Tibial nerve (tissue), 4 donors: ENCODE measurements at places on chromosomes 3 and 15. TPM values are rescaled to one million over a fixed set of nuclear protein-coding genes. Genes with fewer than 3 reads are reported as not detected.

FAM227B gene
- total RNA-seq: 8.6 TPM

CRYGS gene
- total RNA-seq: 3.1 TPM

IGSF11 gene
- 17.7 TPM for total RNA-seq

GRCh38 chr15:65948383-65948782, 79.1 kb downstream of the RAB11A start:
- H3K27me3 ChIP-seq: no peaks in the 10 kb centered on the region
- no peak for DNase-seq
- no peaks in the 10 kb centered on the region for H3K4me1 ChIP-seq
- no peak overlapping the region for H3K4me3 ChIP-seq
- H3K36me3 ChIP-seq: no peaks in the 10 kb centered on the region

- no peaks in the 10 kb centered on the region for H3K27me3 ChIP-seq
- peaks cover 13% of the 10 kb centered on the region for H3K4me1 ChIP-seq
- no peak overlapping the region for H3K4me3 ChIP-seq
These were observed 4.1 kb downstream of the CCNDBP1 start for GRCh38 chr15:43189296-43189695.

DNA sequence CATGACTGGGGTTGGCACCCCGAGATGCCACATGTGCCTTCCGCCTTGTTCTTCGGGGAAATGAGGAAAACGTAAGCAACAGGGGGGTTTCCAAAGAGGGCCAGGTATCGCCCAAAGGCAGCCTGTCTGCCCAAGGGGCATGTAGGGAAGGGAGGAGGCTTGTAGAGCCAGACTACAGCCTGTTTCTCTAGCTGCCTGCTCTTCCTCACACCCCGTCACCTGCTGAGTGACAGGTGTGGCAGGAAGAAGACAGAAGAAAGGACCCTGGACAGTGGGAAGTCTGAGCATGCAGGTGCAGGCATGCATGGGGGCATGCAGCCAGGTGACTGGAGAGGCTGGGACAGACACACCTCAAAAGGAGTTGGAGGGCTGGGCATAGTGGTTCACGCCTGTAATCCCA, 9.8 kb downstream of the PLA2G4E start:
- H3K27me3 ChIP-seq: no peaks in the 10 kb centered on the region
- no peaks in the 10 kb centered on the region for H3K36me3 ChIP-seq
- H3K27ac ChIP-seq: no peak overlapping the region
- no peak for DNase-seq
- no peak overlapping the region for H3K4me3 ChIP-seq

DNA sequence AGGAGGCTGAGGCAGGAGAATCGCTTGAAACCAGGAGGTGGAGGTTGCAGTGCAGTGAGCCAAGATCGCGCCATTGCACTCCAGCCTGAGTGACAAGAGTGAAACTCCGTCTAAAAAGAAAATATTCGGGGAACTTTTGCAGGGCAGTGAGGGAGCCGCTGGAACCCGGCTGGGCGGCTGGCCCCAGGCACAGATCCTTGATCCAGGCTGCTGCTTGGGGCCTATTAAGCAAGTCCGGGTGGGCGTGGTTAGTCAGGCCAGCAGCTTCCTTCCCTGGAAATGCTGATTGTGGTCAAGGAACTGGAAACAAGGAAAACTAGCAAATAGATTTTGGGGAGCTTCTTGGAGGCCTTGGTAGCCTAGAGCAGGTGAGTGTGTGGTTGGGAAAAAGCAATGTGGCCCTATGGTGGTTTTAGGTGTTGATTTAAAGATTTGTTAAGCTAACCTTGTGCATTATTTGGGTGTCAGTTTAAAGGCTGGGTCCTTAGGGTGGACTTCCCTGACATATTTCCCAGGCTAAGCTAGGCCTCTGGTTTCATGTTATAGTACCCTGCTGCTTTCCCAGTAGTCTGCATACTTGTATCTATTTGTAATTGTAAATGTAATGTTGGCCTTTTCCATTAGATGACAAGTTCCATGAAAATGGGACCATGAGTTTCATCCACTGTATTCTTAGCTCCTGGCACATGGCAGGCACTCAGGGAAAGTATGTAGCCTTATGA, 17.7 kb upstream of the SNX22 start:
- H3K27ac ChIP-seq: no peak overlapping the region
- H3K27me3 ChIP-seq: no peaks in the 10 kb centered on the region
- H3K36me3 ChIP-seq: peaks cover 55% of the 10 kb centered on the region
- H3K4me1 ChIP-seq: no peaks in the 10 kb centered on the region
- no peak overlapping the region for H3K4me3 ChIP-seq

GRCh38 chr3:157045238-157045850, 114.6 kb downstream of the CCNL1 start:
- no peak for DNase-seq
- no peak overlapping the region for H3K4me3 ChIP-seq
- no peaks in the 10 kb centered on the region for H3K27me3 ChIP-seq
- no peaks in the 10 kb centered on the region for H3K4me1 ChIP-seq
- no peak overlapping the region for H3K27ac ChIP-seq
- H3K36me3 ChIP-seq: no peaks in the 10 kb centered on the region

DNA sequence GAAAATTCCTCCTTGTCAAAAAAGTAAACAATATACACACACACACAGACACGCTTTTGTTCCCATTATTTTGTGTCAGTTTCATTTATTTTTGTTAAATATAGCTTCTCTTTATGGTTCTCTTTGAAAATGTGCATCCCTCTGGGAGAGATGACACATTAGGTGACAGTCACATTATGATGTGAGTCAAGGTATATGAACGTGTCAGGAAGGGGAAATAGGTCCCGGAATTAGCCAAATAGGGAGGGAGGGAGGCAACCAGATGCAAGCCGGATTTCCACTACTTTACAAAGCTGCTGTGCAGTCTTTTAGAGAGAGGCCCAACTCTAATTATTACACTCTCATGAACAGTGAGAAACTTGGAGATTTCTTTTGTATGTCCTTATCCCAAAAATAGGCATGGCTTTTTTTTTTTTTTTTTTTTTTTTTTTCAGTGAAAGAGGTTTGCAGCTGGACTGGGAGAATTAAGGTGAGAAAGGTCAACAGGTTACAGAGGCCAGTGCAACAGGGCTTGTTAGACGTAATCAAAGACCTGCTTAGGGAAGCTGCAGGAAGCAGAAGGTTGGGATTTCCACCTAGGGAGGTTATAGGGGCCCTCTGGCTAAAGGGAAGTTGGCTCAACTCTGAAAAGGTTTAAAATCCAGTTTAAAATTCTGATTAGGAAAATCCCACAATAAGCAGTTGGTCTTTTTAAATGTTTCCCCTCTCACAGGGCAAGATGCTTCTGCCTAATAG, 240.5 kb upstream of the UBE2E1 start:
- no peaks in the 10 kb centered on the region for H3K27me3 ChIP-seq
- no peaks in the 10 kb centered on the region for H3K36me3 ChIP-seq
- no peak overlapping the region for H3K27ac ChIP-seq
- DNase-seq: no peak
- peaks cover 24% of the 10 kb centered on the region for H3K4me1 ChIP-seq

GRCh38 chr3:196927571-196928453, 14.5 kb downstream of the NCBP2 start:
- no peak for DNase-seq
- no peak overlapping the region for H3K4me3 ChIP-seq
- H3K27me3 ChIP-seq: no peaks in the 10 kb centered on the region
- H3K4me1 ChIP-seq: no peaks in the 10 kb centered on the region
- H3K27ac ChIP-seq: no peak overlapping the region

GRCh38 chr3:159766563-159767185, 222.0 kb upstream of the IL12A start:
- no peaks in the 10 kb centered on the region for H3K36me3 ChIP-seq
- H3K4me1 ChIP-seq: peaks cover 10% of the 10 kb centered on the region
- H3K4me3 ChIP-seq: no peak overlapping the region
- no peak for DNase-seq

GRCh38 chr15:55907797-55908196, 85.6 kb downstream of the NEDD4 start:
- H3K36me3 ChIP-seq: no peaks in the 10 kb centered on the region
- no peak overlapping the region for H3K27ac ChIP-seq
- no peaks in the 10 kb centered on the region for H3K27me3 ChIP-seq
- no peaks in the 10 kb centered on the region for H3K4me1 ChIP-seq

DNA sequence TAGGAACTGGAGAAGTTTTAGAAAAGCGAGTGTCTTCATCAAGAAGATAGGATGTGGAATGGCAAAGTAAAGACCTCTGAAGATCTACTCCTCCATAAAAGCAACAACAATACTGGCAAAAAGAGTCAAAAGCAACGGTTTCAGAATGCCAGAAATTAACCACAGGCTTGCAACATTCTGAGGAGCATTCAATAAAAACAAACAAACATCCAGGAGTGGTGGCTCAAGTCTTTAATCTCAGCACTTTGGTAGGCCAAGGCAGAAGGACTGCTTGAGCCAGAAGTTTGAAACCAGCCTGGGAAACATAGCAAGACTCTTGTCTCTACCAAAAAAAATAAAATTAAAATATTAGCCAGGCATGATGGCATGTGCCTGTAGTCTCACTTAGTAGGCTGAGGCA, 143.2 kb upstream of the HACD2 start:
- H3K36me3 ChIP-seq: no peaks in the 10 kb centered on the region
- H3K27me3 ChIP-seq: no peaks in the 10 kb centered on the region
- no peaks in the 10 kb centered on the region for H3K4me1 ChIP-seq
- H3K4me3 ChIP-seq: no peak overlapping the region
- no peak overlapping the region for H3K27ac ChIP-seq

DNA sequence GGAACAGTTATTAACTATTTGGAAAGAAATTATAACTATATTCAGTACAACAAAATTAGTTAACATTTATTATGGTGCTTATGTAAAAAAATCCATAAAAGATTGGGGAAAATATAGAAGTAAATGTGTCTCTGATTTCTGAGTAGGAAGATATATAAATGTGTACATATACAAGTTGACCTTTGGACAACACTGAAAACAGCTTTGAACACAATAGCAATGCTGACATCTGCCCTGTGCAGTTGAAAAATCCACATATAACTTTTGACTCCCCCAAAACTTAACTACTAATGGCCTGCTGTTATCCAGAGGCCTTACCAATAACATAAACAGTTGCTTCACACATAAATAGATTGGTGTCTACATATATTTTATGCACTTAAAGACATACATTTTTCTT, 12.3 kb downstream of the TIMMDC1 start:
- H3K4me3 ChIP-seq: no peak overlapping the region
- no peaks in the 10 kb centered on the region for H3K4me1 ChIP-seq
- no peak for DNase-seq
- H3K36me3 ChIP-seq: peaks cover 89% of the 10 kb centered on the region
- no peak overlapping the region for H3K27ac ChIP-seq

DNA sequence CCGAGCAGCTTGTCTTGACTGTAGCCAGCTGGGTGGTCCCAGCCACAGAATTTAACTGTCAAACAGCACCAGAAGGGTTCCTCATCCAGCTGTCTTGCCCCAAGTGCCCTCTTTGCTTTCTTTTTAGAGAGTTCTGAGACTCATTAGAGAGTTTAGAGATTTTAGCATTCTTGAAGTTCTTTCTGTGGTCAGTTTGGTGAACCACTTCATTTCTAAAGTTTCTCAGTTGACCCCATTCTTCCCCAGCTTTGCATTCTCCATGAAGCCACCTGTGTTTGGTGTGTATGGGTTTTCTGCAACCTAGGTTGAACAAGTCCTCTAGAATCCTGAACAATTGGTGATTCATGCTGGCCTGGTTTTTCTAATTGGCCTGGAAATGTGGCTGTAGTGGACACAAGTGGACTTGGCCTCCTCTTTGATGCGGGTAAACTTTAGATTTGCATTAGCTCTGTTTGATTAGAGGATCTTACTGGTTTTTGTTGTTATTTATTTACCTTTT, 33.7 kb downstream of the FLNB start:
- no peak overlapping the region for H3K4me3 ChIP-seq
- no peaks in the 10 kb centered on the region for H3K27me3 ChIP-seq
- no peaks in the 10 kb centered on the region for H3K4me1 ChIP-seq
- DNase-seq: no peak

DNA sequence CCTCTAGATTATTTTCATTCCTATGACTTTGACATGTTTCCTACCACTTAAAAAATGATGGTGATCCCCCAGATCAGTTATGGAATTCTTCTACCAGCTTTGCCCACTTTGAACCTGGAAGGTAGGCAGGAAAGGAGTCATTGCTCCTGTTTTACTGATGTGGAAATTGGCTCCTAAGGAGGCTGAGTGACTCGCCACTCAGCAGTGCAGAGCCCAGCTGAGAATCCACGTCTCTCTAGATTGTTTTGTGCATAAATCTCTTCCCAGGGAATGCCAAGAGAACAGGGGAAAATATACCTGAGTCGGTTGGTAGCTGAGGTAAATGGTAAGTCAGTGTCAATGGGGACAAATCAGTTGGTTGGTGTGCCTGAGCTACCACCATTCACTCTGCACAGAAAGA, 4.7 kb downstream of the LTF start:
- no peaks in the 10 kb centered on the region for H3K4me1 ChIP-seq
- H3K36me3 ChIP-seq: no peaks in the 10 kb centered on the region
- no peak overlapping the region for H3K4me3 ChIP-seq
- DNase-seq: no peak

GRCh38 chr3:115388811-115389210, 234.5 kb upstream of the GAP43 start:
- DNase-seq: no peak
- H3K27ac ChIP-seq: no peak overlapping the region
- no peaks in the 10 kb centered on the region for H3K36me3 ChIP-seq
- H3K27me3 ChIP-seq: no peaks in the 10 kb centered on the region
- no peaks in the 10 kb centered on the region for H3K4me1 ChIP-seq
- H3K4me3 ChIP-seq: no peak overlapping the region

GRCh38 chr15:91938136-91938535, 84.6 kb downstream of the SLCO3A1 start:
- H3K27ac ChIP-seq: no peak overlapping the region
- no peak for DNase-seq
- no peak overlapping the region for H3K4me3 ChIP-seq
- peaks cover 9% of the 10 kb centered on the region for H3K4me1 ChIP-seq
- H3K36me3 ChIP-seq: no peaks in the 10 kb centered on the region

GRCh38 chr3:15924914-15925313, 127.1 kb upstream of the ANKRD28 start:
- no peak for DNase-seq
- no peaks in the 10 kb centered on the region for H3K27me3 ChIP-seq
- no peaks in the 10 kb centered on the region for H3K4me1 ChIP-seq
- no peak overlapping the region for H3K27ac ChIP-seq
- no peaks in the 10 kb centered on the region for H3K36me3 ChIP-seq

GRCh38 chr3:54427941-54428871, 305.9 kb downstream of the CACNA2D3 start:
- H3K4me1 ChIP-seq: no peaks in the 10 kb centered on the region
- H3K27me3 ChIP-seq: no peaks in the 10 kb centered on the region
- DNase-seq: peak; percentile 78
- no peak overlapping the region for H3K27ac ChIP-seq
- no peaks in the 10 kb centered on the region for H3K36me3 ChIP-seq

DNA sequence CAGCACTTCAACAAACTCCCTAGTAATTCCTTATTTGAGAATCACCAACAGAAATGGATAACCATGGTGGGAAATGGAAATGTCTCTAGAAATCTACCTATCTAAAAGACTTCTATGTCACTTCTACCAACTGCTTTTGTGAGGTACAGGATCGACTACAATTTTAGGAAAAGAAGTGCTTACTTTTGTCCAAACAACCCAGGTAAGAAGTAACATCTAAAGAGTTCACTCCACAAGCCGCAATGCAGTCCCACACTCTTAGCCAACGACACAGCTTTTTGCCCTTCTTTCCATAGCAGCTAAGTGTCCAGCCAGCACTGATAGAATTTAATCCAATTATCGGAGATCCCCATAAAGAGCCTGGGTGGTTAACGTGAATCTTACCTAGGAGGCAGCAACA, 28.1 kb downstream of the ANXA2 start:
- H3K4me1 ChIP-seq: peaks cover 68% of the 10 kb centered on the region
- DNase-seq: no peak
- no peaks in the 10 kb centered on the region for H3K27me3 ChIP-seq
- H3K27ac ChIP-seq: no peak overlapping the region
- H3K36me3 ChIP-seq: no peaks in the 10 kb centered on the region
